ENCODE measurements at places on chromosomes 12 and 14.

DNA sequence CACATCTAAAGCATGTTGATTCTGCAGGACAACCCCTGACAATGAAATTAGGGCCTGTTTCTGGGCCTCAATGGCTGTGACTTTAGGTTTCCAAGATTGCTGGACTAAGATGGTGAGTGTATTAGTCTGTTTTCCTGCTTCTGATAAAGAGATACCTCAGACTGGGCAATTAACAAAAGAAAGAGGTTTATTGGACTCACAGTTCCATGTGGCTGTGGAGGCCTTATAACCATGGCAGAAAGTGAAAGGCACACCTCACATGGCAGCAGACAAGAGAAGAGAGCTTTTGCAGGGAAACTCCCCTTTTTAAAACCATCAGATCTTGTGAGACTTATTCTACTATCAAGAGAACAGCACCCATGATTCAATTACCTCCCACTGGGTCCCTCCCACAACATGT, 10.6 kb downstream of the IL22 start:
- no peak for DNase-seq

DNA sequence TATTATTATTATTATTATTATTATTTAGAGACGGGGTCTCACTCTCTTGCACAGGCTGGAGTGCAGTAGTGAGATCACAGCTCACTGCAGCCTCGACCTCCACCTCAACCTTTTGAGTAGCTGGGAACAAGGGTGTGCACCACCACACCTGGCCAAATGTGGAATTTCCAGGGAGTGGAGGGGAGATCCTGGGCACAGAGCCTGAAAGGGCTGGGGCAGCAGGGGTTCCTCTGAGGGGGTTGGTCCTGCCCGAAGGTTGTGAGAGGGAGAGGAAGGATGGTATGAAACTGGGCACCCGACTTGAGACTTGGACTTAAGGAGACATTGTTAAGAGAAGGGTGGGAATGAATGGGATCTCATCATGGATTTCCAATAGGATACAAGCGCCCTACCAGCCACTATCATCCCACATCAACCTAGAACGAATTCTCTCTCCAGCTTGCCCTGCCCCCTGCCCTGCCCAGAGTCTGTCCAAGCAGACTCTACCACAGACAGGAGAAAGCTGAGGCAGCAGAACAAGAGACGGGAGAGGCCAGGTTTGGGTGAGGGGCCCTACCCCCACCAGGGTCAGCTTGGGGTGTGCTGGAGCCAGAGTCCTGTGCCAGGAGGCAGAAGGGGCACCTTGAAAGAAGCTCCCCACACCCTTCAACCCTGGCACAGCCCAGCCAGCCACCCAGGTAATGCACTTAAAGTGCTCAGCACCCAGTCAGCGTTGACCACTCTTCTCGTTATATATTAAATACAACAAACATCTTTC, 2.4 kb upstream of the DYNC1H1 start:
- DNase-seq: no peak

DNA sequence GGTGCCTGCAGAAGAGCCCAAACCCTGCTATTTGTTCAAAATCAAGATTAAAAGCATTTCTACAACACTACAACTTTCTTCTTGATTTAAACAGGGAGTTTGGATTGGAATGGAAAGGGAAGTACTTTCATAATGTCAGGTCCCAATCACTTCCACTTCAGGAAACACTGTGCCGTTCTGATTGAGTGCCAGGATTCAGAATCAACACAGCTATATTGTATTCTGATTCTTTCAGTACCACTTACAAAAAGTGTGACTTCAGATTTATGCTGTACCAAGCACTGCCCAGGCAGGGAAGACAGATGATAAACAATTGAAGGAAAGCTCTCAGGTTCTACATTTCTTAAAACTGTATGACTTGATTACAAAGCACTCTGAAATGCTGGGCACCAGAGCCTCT, 3.2 kb downstream of the TDP1 start:
- no peak for DNase-seq

DNA sequence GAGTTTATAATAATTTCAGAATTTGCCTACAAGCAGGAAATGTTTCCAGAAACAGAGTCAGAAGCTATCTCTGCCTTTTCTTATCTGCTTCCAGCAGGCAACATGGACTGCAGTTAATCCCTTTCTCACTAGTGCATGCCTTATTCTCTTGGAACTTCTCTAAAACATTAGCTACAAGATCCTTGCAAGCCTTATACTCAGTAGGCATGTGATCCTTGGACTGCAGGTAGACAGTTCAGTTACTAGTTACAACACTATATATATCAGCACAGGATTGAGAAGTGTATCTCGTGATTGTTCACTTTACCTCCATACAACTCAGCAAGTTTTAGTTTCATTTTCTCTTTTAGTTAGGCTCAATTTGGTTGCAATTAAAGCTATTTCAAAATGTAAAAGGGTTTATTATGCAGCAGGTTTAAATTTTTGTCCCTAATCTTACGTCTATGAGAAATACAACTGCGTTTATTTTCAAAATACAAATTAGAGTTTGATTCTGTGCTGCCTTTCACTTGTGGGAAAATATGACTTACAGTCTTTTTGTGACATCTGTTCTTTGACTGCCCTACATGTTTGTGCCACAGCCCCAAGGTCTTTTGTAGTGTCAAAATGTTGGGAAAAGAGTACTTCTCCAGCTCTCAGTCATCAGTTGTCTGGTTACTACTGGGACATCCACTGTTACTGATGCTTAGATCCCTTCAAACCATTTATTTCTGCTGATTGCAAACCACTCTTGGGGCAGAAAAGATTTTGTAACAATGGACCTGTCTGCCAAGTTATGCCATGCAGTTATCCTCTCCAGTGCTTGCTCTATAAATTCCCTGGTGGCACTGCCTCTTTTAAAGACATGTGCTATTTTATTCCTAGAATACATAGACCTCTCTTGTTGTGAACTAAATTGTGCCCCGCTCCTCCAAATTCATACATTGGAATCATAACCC, 709.0 kb upstream of the FOXG1 start:
- no peak for DNase-seq

DNA sequence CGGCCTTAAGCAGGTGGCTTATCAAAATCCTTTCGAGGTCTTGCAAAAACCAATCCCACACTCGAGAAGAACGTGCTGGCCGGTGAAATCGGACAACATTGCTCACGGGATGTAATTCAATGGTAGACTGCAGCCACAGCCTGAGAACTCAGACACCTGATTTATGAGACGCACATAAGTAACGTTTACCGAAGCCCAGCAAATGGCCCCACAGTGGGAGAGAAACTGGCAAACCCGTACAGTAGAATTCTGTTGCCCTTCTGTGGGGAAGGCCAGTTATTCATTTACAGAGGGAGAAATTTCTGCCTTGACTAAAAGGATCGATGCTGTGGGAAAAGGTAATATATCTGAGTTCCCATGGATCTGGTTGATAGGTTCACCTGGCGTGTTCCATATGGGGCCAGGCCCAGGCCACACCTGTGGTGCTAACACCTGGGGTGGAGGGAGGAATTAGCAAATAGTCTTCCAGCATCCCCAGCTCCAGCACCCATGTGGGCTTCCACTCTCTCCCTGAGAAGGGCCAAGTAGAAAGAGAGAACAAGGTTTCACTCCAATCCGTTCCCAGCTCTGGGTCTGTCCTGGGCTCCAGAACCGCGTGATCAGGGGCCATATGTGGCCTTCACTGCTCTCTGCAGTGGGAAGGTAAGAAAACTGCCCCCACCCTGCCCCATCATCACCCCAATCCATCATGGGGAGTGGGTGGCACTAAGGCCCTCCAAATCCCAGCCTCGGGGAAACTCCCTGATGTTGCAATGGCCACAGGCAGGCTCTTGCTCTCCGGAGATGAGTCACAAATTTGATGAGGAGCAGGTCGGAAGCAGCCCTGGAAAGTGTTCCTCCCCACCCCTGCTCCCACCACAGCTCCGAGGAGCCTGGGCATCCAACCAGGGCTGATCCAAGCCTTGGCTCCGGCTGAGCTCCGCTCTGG, 12.7 kb downstream of the BDKRB1 start:
- DNase-seq: no peak

DNA sequence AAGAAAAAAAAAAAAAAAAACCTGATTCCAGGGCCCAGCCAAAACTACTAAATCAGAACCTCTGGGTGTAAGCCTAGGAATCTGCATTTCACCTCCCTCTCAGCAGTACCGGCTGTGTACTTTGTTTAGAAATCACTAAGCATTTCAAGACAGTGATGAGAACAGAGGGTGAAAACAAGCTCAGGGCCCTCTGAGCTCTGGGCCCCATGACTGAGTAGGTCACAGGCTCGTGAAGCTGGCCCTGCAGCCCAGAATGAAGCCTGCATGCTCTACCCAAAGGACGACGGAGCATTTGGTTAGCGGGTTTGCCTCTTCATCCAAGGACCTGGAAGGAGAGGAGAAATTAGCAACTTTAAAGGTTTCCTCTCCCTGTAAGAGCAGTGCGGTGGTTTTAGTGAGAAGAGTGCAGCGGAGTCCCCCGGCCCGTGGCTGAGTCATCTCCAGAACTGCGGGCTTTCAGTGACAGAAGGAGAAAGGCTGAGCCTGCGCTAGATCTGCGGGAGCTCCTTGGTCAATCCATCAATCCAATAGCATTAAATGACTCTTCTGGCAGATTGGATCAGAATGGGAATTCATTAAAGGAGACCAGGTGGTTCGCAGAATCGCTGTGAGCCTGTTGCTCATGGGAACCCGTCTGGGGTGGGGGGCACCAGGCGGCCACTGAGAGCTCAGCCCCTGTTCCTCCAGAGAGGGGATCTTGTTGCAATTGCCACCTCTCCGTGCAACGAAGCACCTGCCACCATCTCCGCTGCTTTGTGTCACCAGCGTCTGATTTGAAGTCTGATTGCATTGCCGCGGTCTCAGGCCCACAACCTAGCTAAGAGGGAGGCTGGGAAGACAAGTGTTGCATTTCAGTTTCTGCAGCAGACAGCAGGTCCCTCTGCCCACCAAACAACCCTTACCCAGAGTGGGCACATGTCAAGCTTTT, 7.3 kb downstream of the IL31 start:
- DNase-seq: peak; percentile 79

- DNase-seq: no peak
Observed at GRCh38 chr14:59342516-59343484, 122.4 kb downstream of the GPR135 start.

- DNase-seq: no peak
Observed at GRCh38 chr12:127277882-127278281, 989.1 kb upstream of the TMEM132C start.

GRCh38 chr14:33370426-33370825, 431.7 kb downstream of the NPAS3 start:
- DNase-seq: no peak

- no peak for DNase-seq
Observed at GRCh38 chr14:60594062-60594461, 55.2 kb downstream of the SIX1 start.

GRCh38 chr12:130547480-130548155, 168.5 kb downstream of the RIMBP2 start:
- no peak for DNase-seq

GRCh38 chr12:6250343-6250742, 50.1 kb downstream of the CD9 start:
- no peak for DNase-seq

DNA sequence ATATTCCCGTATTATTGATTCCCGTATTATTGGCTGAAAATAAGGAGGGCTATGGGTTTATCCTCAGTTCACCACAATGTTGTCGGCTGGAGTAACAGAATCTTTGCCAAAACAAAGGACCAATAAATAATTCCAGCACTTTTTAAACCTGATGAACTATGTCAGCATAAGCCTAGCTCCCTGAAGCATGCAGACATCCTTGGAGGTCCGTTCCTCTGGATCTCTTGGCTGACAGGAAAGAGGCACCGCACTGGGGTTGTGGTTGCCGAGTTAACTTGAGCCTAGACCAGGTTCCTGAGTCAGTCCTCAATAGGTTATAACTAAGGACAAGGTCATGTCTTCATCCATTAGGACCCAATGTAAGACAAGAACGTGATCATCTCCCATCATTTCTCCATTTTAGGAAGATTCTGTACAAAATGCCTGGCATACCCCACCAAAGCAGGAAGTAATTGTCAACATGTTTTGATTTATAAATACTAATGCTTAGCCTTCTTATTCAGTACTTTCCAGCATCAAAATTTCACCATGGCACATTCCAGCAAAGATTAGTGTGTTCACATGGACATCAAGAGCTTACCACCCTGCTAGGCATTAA, 36.6 kb downstream of the NID2 start:
- no peak for DNase-seq

DNA sequence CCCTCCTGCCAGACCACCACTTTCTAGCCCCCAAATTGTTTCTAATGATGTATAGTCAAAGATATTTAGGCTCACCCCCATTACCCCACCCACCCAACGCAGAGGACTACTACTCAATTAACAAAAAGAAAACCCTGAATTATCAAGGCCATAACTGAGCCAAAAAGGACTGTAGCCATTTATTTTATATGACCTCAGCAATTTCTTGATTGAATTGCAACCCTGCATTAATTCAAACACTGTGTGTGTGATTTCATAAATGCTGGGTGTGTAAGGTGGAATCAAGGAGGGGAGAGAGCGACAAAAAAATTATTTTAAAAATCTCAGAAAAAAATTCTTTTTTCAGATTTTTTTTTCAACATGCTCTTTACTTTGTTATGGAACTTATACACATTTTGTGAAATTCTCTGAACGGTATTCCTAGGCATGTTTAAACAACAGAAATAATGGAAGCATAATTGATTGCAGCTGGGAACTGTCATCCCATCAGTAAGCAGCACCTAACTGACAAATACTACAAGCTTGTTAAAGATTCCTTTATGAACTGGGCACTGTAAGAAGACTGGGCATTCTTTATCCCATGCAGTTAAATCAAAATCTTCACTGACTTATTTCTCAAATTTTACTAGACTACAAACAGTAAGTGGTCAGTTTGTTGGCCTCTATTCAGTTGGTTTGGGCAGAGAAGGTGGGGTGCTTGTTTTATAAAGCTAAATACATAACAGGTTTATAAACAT, 179.1 kb downstream of the SOX5 start:
- no peak for DNase-seq

DNA sequence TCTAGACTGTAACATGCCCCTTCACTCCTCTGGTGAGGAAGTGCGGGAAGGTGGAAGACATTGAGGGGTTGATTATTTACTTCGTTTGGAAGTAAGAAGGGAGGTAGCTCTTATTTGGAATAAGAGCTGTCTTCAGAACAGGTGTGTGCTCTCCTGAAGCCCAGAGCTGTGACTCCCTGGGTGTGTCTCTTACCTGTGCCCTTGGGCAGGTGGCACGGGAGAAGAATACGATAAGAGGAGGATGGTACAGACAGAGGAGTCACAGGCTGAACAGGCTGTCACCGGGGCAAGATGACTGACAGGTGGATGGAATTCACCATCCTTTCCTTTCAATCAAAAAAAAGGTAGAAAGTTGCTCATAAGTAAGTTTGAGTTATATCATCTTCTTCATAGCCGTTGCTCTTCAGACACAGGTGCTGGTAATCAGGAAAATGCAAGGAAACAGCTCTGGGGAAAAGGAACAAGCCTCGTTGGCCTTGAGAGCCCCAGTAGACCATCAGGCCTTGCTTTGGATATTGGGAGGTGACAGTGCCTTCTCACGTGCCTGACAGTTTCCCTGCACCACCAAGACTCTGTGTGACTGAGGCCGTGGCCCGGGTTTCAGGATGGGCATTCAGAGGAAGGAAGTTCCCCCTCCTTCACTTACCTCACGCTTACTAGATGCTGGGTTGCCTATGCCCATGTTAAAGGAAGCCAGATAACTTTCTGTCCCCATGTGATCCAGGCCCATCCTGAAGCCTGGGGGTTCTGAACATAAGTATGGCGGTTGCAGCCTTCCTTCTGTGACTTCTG, 120.4 kb downstream of the ETV6 start:
- no peak for DNase-seq
